Temporal lobe (tissue), 4 donors: ENCODE measurements at places on chromosomes 16 and 17. TPM values are rescaled to one million over a fixed set of nuclear protein-coding genes. Genes with fewer than 3 reads are reported as not detected.

The AOC2 gene
- total RNA-seq, result 0.49 TPM

The PPL gene
- 0.49 TPM for total RNA-seq

The CHST5 gene
- 0.25 TPM for total RNA-seq

The KRTAP9-8 gene
- total RNA-seq, result not detected

The HIGD1B gene
- total RNA-seq, result 2.2 TPM

The AURKB gene
- 1.5 TPM for total RNA-seq

The IRX3 gene
- not detected for total RNA-seq

The CPHXL2 gene
- total RNA-seq, result not detected

The PHKB gene
- total RNA-seq, result 116 TPM

The C16orf74 gene
- total RNA-seq, result 0.98 TPM

The TM4SF5 gene
- not detected for total RNA-seq

The CCDC43 gene
- 24.3 TPM for total RNA-seq

The TBC1D3E gene
- total RNA-seq, result not detected

The SLC47A1 gene
- total RNA-seq, result 3.7 TPM

The CRYBA1 gene
- total RNA-seq, result not detected

The SMPD3 gene
- 62.9 TPM for total RNA-seq

The NEUROD2 gene
- total RNA-seq, result 74.5 TPM

The SDR42E2 gene
- total RNA-seq, result under 0.01 TPM

The KRTAP2-1 gene
- not detected for total RNA-seq

The GAS2L2 gene
- total RNA-seq, result 0.25 TPM

The NRN1L gene
- total RNA-seq, result not detected

The EVI2B gene
- 0.49 TPM for total RNA-seq

The ABAT gene
- total RNA-seq, result 78.9 TPM

The PRDM7 gene
- not detected for total RNA-seq

The KRT12 gene
- total RNA-seq, result not detected

The SLC6A2 gene
- under 0.01 TPM for total RNA-seq

The ZACN gene
- total RNA-seq, result not detected

The CYLD gene
- 31.7 TPM for total RNA-seq

The JPT1 gene
- total RNA-seq, result 445 TPM

The PIRT gene
- total RNA-seq, result 0.98 TPM

The TAT gene
- not detected for total RNA-seq

The EFCAB5 gene
- 2.7 TPM for total RNA-seq

The SHISA9 gene
- 19.7 TPM for total RNA-seq
